ENCODE measurements at places on chromosomes 4 and X.

DNA sequence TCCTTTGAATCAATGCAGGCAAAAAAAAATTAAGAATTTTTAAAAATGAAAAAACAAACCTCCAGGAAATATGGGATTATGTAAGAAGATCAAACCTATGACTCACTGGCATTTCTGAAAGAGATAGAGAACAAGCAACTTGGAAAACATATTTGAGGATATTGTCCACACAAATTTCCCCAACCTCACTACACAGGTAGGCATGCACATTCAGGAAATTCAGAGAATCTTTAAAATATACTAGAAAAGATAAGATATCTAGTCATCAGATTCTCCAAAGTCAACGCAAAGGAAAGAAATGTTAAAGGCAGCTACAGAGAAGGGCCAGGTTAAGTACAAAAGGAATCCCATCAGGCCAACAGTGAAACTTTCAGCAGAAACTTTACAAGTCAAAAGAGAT is 85.6 kb downstream of the ANTXR2 start:
- no peak for DNase-seq

- no peak for DNase-seq
Observed at GRCh38 chr4:27414887-27415731, 554.5 kb downstream of the STIM2 start.

DNA sequence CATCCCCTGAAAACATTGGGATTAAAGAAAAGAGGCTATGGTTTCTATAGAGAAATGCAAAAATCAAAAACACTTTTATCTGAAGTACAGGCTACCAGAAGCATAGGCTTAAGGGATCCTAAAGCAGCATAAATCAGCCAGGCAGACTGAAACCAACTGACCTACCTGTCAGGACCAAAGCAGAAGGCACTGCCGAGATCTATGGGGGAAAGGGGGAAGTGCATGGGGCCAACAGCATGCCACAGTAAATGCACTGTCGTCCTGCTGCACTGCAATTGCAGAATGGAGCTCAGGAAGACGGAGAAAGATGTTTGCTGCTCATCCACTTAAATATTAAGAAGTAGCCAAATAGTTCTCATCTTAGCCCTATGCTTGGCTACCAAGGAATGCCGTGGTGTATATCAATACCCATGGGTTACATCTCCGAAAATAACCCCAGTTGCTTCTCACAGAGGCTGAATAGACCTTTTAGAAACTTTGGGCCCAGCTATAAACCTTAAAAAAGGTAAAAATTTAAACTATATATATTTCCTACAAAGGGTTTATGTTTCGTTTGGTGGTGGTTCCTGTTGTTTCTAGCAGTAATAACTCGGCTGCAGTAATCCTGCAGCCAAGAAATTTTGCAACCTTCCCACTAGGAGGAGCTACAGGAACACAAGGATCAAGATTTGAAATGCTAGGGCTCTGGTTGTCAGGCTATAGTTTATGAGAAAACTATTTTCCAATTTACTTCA is 312.2 kb upstream of the DIAPH2 start:
- DNase-seq, result peak; percentile 17

- DNase-seq, result no peak
Observed at GRCh38 chr4:52511825-52512224, 147.3 kb downstream of the USP46 start.

DNA sequence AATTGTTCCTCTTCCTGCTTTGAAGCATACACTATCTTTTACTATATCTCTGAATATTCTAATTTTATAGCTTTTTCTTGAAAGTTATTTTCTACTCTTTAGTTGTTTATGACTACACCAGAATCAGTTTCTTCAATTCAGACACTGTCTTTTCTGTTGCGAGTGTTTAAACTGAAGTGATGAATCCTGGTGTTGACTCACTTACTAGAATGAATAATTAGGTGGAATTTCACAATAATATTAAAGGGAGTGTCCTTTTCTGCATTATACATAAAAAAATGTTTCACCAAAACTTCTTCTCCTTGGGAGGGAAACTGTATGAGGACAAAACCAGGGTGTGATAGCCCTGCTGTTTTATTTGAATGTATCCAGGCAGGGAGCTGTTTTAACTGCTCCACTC is 1383.1 kb downstream of the C4orf33 start:
- DNase-seq, result no peak

GRCh38 chr4:18691431-18692200 is 670.1 kb upstream of the LCORL start:
- no peak for DNase-seq

Data from smooth muscle cell of the brain vasculature (primary cell).